ENCODE measurements at places on chromosomes 4 and X. TPM values are rescaled to one million over a fixed set of nuclear protein-coding genes. Genes with fewer than 3 reads are reported as not detected.

The NALF2 gene
- total RNA-seq: 5.7 TPM

The CXCL9 gene
- total RNA-seq: not detected

The ZFX gene
- total RNA-seq: 10.7 TPM

The GAGE2A gene
- not detected for total RNA-seq

The GDI1 gene
- total RNA-seq: 110 TPM

The FAM9C gene
- not detected for total RNA-seq

The PDE6B gene
- total RNA-seq: not detected

The DUX4 gene
- not detected for total RNA-seq

The CXCL5 gene
- total RNA-seq: 25.3 TPM

The TMPRSS11F gene
- total RNA-seq: not detected

The RPGR gene
- total RNA-seq: 12.4 TPM

The NHS gene
- 2.6 TPM for total RNA-seq

The CT47A1 gene
- total RNA-seq: not detected

The CACNA1F gene
- total RNA-seq: not detected

The KLKB1 gene
- total RNA-seq: not detected

The PNMA6A gene
- 4.2 TPM for total RNA-seq

The ETDB gene
- total RNA-seq: not detected

The GPC4 gene
- 0.02 TPM for total RNA-seq

The RAI2 gene
- 0.25 TPM for total RNA-seq

The POU3F4 gene
- not detected for total RNA-seq

The KIF4A gene
- total RNA-seq: 29.9 TPM

The GABRG1 gene
- total RNA-seq: not detected

The REPS2 gene
- 1.3 TPM for total RNA-seq

Data from A549 treated with dexamethasone at 1 μM for 4 hours (cell line).